ENCODE measurements at places on chromosomes 11 and 22.

DNA sequence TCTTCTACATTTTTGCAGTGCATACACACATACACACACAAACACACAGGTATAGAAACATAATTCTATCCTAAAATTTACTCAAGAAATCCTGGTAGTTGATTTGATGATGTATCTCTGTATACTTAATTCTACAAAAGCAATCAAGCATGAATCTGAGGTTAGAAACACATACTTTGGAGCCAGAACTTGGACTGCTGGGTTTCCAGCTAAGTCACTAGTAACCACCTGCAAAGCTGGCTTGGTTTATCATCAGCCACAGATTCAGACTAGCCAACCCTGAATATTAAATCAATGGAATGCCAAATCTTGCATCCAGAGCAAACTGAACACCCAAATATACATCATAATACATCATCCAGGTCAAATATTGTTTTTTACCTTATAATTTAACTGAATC is 24.8 kb upstream of the POU2AF2 start:
- DNase-seq: peak; percentile 55

DNA sequence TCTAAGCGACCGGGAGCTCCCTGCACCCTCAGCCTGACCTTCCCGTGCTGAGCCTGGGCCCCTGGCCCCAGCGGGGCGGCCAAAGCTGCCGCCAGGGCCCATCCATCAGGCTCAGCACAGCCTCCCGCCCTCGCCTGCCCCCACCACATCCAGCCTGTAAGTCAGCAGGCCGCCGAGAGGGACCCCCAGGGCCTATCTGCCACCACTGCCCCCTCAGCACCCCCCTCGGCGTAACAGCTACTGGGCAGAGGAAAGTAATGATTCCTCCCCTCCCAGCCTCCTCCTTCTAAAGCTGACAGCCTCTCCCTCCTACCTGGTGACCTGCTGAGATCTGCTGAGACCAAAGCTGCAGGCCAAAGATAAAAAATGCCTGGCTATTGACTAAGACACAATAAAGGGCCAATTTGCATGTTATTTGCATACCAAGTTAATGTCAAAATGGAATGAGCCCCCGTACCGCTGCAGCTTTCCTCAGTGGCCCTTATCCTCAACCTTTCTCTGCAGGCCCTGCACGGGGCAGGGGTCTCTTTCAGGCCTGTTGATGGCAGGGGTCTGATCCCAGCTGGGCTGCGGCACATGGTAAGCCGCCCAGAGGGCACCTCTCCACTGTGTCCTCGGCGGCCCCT is 51.6 kb downstream of the RPUSD4 start:
- DNase-seq: no peak

- DNase-seq: no peak
Measured at GRCh38 chr11:120936356-120936755, 87.5 kb upstream of the TBCEL start.

DNA sequence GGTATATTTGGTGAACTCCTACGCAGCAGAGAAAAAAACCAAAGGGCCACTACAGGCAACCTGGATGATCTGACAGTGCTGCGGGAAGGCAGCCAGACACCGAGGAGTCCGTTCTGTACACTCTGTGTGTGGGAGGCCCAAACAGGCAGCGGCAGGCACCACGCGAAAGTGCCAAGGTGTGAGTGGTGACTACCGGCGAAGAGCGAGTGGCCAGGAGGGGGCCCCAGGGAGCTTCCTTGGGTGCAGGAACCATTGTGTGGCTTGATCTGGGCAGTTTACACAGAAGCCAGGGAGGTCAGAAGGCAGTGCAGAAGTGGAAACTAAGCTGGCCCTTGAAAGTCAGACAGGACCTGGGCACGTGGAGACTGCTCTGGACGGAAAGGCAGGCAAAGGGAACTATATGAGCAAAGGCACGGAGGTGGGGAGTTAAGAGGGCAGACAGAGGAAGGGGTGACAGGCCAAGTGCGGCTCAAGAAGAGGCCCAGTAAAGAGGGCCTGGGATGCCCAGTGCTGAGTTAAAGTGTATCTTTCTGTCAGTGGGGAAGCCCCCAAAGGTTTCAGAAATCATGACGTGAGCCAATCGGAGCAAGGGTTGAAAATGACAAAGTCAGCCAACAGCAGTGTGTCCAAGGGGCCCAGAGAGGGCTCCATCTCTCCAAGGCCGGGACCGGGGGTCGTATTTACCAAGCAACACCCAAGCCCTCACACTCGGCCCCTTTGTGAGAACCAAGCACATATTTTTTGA is 10.6 kb downstream of the TMEM184B start:
- no peak for DNase-seq

DNA sequence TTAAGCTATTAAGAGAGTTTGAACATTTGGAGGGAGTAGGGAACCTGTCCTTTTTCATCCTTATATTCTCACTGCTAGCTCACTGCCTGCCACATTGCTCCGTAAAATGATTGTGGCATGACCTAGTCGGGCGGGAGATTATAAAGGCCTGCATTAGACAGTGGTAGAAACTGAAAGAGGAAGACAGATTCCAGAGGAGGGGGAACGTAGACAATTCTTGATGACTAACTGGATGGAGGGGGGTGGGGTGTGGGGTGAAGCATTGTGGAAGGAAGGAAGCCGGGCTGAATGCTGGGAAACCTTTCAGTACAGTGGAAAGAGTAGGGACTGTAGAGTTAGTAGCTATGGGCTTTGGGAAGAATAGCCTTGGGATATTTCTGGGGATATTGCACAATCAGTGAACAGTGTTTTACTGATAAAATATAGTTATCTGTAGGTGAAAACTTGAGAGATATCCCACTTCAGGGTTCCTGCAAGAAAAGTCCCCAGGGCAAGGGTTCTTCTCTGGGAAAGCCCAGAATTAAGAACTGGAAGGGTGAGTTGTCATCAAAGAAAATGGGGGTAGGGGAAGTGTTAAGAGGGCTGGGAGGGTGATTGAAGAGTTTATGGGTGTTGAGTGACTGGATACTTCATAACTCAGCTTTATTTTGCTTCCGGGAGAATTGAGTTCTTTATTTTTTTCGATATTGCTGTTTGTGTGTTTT is 2.1 kb downstream of the MED15 start:
- DNase-seq: peak; percentile 83

DNA sequence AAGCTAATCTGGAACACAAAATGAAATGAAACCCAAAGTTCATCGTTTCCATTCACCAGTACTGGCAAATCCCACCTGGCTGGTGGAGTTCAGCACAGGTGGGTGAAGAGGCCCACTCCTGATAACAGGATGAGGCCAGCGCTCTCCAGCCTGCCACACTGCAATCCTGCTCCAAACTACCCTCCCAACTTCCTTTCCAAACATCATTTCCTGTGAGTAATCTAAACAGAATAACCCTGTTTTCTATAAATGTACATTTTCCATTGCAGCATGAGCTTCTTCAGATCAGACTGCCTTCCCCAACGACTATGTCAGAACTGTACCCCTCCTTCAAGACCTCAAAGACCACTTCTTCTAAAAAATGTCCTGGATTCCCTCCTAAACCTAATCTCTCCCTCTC is 15.9 kb upstream of the NFRKB start:
- no peak for DNase-seq

GRCh38 chr11:95487391-95487790 is 256.4 kb upstream of the SESN3 start:
- no peak for DNase-seq

- no peak for DNase-seq
Measured at GRCh38 chr11:128642571-128642970, 51.3 kb upstream of the FLI1 start.

GRCh38 chr22:24855794-24856193 is 49.8 kb downstream of the SGSM1 start:
- DNase-seq: no peak

DNA sequence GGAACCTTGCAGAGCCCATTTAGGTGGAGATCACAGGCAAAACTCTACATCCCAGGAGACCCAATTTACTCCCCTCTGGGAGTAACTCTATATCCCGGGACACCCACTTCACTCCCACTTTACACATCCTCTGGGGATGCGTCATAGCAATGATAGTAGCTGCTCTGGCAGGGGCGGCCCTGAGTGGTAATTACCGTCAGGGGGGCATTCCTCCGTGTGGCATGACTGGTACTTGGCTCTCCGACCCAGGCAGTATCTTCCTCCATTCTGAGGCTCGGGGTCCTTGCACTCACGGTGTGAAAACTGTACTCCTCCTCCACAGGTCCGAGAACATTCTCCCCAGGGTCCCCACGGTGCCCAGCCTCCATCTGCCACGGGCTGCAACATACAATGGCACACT is 17.2 kb downstream of the ADAMTS8 start:
- no peak for DNase-seq

GRCh38 chr11:22157531-22157930 is 35.4 kb upstream of the ANO5 start:
- no peak for DNase-seq

DNA sequence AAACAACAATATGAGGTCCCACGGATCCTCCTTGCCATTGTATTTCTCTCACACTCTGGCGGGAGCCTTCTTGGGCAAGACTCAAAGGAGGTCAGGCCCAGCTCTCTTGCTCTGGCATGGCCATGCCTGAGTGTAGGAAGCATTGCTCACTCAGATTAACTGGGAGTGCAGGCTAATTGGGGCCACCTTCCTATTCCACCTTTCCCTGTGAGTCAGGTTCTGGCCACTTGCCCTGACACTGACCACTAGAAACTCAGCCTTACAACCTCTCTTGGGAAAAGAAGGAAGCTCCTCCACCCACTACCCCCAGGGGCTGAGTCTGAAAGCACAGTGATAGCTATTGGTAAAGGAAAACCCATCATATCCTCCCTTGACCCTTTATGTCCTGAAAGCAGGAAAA is 121.8 kb upstream of the NTM start:
- peak; percentile 11 for DNase-seq

GRCh38 chr11:92890846-92891245 is 78.6 kb upstream of the MTNR1B start:
- no peak for DNase-seq

GRCh38 chr11:123577081-123577598 is 77.3 kb downstream of the SCN3B start:
- no peak for DNase-seq

DNA sequence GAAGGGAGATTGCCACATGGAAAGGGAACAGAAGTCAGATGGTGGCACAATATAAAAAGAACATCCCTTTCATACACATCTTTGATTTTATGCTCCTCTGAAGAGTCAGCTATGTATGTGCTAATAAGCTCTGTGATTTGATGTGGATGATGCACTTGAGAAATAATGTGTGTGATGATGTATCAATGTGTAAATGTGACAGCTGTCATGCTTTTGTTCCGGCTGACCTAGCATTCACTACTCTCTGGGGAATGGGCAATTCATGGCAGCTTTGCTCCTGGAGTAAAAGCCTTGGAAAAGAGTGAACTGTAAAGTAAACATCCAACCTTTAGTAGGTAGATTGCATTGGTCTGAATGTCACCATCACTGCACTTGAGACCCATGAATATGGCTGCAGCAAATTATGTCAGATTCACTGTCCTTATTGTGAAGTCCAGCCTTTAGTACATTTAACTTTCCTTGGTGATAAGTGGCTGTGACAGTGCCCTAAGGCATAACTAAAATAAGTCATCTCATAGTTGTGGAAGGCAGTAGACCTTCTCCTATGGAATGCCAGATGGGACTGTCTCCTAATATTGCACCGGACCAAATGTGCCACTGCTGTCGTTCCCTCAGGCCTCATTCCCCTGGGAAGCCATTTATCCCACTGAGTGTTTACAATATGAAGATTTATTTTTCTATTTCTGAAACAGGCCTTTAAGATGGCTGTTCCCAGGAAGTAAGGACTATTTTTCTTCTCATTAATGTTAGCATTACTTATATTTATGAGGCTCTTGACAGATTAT is 178.2 kb upstream of the CCDC90B start:
- no peak for DNase-seq

GRCh38 chr11:79702303-79702702 is 261.5 kb upstream of the TENM4 start:
- DNase-seq: no peak

DNA sequence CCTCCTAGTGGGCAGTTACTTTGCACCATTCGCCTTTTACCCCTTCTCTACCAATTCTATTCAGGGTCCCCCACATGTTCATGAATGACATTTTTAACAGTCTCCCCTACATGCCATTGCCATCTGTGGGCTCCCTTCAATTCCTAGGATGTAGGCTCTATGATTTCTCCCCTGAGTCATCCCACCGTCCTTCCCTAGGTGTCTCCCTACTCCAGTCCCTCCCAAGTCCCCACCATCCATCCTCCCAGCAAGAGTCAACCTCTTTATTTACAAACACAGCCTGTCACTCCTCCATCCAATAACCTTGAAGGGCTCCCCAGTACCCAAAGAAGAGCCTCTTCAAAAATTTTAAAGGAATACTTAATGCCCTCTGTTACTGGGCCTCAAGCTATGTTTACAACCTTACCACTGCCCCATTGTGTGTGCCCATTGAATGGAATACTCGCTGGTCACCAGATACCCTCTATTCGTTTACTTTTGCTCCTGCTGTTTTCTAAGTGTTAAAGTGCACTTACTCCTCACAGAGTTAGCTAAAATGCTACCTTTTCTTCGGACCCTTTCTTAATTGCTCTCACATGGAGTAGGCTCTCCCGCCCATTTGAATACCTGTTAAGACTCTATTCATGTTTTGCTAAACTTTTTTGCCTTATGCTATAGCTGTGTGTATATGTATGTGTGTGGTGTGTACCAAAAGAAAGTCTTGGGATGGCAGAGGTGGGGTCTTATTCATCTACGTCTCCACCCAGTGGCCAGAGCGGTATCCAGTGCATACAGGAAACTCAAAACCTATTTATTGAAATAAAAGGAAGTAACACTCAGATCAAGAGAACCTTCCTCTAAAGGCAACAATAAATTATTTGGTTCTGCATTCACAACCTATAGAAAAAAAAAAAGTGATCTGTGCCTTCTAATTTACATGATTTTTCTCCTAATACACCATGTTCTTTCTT is 235.8 kb upstream of the CCDC90B start:
- no peak for DNase-seq

Measured in astrocyte of the cerebellum (primary cell).